ENCODE measurements at places on chromosomes 6 and 20.

GRCh38 chr6:26232940-26233648 lies 131.9 kb upstream of the BTN3A2 start:
- DNase-seq, result no peak

DNA sequence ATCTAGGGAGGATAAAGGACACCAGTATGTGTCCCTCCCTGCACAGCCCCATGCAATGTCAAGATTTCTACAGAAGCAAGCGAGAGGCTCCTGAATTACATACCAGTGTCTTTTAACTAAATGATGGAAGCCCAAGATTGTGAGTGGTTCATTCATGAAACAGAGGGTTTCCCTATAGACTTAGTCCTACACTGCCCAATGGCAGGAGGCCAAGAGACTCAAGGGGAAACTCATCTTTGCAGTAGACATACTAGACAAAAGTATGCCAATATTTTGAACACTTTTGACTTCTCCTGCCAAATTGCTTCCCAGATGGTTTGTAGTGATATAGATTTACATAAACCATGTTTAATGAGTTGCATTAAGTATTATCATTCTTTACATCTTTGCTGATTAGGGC lies 557.2 kb upstream of the JAG1 start:
- no peak for DNase-seq

DNA sequence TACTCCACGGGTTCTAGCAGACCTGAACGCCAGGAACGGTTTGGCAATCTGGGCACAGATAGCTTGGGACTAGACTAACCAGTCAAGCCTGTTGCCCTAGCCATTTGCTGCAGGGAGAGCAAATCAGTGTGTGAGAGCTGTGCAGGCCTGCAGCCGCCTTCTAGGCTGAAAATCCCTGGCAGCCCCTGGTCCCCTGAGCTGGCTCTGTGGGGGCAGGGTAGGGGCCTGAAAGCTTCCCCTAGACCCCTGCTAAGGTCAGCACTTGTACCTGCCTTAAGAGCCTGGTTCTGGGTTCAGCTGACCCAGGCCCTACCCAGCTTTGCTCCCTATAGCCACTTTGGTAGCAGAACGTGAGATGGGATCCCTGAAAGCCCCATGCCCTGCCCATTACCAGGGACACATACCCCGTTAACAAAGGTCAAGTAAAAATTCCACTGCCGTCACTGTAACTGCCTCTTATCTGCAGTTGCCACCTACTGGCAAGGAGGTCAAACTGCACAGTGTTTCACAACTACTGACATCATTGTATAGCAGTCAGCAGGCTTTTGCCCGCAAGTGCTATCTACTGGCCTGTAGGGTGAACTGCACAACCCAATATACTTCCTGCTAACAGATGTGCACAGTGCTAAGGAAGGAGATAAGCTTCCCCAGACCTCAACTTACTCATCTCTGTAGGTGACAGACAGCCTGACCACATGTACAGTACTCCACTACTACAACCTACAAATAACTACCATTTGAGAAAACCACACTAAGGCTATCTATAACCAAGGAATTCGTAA lies 95.1 kb upstream of the OLIG3 start:
- DNase-seq, result peak; percentile 36

DNA sequence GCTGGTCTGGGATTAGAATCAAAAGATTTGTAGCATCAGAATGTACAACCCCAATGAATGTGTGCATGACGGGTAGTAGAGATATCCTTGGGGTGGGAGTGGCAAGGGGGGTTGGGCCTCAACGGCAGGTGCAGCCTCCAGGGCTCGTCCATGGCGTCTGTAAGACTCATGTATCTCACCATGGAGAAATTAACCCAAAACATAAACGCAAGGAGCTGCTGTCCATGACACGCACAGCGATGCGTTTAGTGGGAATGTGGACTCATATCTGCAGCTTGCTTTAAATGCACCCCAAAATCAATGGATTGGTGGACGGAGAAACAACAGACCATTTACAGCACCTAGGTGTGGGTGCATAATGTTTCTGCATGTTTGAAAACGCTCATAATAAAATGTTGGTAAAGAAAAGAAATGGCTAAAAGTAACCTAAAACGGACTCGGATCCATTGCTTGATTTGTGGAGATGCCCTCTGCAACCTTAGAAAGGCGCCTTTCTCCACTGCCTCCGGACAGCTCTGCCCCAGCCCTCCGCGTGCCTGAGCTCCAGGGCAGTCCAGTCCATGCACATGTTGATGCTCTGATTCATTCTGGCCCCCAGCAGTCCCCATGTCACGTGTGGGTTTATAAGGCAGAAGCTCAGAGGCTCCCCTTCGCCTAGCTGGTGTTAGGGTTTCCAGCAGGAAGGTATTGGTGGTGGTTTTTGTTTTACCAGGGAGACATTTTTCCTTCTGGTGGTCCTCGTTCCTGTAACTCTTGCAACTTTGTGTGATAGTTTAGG lies 24.5 kb downstream of the PYGB start:
- no peak for DNase-seq

DNA sequence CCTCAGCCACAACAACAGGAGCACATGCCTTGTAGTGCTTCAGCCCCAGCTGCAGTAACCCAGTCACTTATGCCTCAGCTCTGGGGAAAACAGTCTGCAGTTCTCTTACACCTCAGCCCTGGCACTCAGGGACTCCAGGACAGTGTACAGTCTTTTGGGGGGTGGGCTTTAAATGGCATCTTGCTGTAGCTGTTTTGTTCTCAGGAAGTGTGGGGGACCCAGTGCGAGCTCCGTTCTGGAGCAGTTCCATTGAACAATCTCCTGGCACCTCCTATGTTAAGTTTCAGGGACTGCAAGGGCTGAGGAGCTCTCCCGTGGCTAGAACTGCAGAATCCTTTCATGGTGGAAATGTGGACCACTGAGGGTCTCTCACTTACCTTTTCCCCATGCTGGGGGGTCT lies 55.2 kb downstream of the PLCG1 start:
- no peak for DNase-seq

DNA sequence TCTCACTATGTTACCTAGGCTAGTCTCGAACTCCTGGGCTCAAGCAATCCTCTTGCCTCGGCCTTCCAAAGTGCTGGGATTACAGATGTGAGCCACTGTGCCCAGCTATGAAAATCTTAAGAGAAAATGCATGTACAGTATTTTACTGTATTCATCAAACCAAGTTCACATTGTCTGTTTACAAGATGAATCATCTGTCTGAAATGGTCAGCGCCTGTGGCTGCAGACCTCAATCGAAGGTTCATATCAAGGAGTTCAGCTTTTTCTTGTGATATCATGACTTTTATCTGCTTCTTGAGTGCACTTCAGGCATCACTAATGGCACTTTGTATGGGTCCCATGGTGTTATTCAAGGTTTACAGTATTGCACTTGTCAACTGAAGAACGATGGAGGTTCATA lies 155.1 kb downstream of the SLC16A10 start:
- no peak for DNase-seq

DNA sequence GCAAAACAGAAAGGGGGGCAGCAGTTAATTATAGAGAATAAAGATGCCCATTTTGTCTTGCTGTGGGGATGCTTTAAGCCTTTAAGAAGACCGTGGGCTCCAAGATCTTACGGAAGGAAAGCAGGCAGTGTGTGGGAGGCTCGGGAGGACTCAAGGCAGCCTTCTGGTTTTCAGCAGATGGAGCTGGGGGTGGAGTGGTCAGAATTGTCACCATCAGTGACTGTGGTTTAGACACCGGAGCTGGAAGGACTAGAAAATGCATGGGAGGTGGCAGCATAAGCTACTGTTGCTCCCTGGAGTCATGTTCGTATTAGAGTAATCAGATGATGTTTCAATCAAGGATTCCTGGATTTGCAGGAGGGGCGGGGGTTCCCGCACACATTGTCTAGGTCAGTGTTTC lies 3.7 kb downstream of the PHACTR1 start:
- no peak for DNase-seq

- DNase-seq, result no peak
These were observed 15.1 kb downstream of the BMP7 start for GRCh38 chr20:57251344-57251743.

DNA sequence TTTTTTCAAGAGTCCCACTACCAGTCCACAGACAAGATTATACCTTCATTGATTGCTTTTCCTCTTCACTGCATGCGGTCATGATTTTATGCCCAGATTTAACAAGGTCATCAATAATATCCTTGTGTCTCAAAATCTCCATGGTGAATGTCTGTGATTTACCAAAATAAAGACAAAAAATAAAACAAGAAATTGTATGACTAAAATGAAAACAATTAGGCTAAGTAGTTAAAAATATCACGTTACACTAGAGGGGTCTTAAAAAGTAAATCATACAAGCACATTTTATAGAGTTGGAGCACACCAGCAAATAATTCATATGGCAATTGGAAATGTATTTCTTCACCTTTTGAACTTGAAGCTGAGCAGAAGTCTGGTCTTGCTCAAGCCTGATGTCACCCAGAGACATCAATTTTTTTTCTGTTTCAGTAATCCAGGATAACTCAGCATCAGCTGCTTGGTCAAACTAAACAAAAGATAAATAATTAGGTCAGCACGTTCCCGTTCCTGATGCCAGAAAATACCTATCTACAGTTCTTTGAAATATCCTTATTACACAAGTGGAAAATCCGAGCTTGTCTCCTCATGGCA lies 125.4 kb downstream of the DST start:
- DNase-seq, result no peak

DNA sequence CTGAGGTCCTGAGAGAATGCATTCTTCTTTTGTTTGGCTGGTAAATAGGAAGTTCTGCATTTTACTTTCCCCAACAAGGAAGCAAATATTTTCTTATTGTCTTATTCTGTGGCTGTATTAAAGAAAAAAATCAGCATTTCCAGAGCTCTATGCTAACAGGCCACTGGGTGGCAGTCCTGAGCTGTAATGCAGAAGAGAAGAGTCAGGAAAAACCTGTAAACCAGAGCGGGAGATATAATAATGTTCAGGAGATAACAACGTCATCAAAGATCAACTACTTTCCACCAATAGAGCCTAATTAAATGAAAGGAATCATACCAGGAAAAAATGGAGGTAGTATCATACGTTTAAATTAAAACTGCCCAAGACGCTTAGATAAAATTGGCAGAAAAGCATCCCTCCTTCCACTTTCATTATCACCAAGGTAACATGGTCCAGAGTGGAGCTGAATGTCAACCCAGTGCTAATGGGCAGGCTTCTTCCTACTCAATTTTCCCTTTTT lies 55.6 kb upstream of the CARMIL1 start:
- DNase-seq, result peak; percentile 18

- no peak for DNase-seq
These were observed 21.3 kb upstream of the UTRN start for GRCh38 chr6:144263786-144264185.

DNA sequence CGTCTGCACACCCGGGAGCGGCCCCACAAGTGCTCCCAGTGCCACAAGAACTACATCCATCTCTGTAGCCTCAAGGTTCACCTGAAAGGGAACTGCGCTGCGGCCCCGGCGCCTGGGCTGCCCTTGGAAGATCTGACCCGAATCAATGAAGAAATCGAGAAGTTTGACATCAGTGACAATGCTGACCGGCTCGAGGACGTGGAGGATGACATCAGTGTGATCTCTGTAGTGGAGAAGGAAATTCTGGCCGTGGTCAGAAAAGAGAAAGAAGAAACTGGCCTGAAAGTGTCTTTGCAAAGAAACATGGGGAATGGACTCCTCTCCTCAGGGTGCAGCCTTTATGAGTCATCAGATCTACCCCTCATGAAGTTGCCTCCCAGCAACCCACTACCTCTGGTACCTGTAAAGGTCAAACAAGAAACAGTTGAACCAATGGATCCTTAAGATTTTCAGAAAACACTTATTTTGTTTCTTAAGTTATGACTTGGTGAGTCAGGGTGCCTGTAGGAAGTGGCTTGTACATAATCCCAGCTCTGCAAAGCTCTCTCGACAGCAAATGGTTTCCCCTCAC lies 21.0 kb downstream of the PRDM1 start:
- DNase-seq, result no peak

DNA sequence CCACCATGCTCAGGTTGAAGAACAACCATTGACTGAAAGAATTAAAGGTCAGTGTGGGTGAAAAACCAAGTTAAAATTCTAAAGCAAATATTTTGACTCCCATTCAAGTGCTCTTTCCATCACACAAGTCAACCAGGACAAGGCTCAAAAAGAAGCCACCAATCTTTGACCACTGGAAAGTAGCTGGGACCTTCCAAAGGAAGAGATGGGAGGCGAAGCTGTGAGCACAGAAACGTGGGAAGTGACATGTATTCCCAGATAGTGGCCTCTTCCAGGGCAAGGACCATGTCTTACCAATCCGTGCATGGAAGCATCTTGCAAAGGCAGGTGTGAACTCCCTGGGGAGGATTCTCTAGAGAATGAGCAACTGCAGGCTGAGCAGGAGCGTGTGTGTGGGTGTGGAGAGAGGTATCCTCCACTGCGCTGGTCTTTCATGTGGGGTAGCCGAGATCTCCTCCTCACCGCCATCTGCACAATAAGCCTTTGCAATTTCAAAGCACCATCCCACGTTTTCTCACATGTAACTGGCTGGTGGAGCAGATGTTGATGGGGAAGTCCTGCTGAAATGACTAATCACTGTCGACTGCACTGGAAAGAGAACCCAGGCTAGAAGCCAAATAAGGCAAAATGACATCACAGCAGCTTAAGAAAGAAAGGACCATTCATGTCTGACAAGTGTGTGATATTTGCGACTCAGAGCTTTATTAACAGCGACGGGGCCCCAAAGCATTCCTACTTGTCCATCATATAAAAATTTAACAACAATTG lies 189.4 kb upstream of the RREB1 start:
- DNase-seq, result peak; percentile 14

DNA sequence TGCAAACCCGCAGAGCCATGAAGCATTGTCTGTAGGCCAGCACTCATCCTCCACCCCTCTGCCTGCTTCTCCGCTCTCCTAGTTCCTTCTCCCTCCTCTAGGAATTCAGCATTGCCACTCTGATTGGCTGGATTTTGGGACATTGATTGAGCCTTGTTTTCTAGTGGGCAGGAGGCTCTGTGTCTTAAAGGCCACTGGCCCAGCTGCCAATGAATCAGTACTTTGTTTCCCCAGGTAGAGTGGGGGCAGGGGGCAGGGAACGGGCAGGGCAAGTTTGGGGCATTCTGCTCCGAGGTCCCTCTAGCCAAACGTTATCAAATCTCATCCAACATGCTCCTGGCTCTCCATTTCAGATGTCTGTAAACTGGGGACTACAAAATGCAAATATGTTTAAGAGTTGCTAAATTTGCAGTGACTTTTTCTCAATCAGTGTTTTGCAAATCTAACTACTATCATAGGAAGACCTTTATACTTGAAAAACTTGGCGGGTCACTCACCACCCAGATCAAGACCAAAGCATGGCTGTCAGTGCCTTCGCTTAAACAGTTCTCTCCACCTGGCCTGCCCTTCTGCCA lies 10.4 kb upstream of the BPI start:
- no peak for DNase-seq

- DNase-seq, result no peak
These were observed 157.5 kb downstream of the GRM4 start for GRCh38 chr6:33988121-33989015.

DNA sequence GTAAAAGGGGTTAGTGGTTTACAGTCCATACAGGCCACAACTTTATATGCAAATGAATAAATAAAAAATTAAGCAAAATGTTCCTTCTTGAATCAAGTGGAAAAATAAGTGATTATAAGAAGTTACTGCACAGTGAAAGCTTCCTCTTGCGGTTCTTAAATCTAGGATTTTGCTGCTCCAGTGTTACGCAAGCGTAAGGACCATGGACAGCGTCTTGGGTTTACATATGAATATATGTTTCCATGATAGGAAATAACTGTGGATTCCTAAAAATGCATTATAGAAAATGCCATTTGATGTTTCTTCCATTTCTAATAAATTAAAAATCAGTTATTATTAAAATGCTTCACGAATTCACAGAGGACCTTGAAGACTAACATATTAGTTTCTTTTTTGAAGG lies 176.6 kb upstream of the POU3F2 start:
- no peak for DNase-seq
